MCF 10A (cell line): ENCODE measurements at places on chromosomes 3 and 15.

DNA sequence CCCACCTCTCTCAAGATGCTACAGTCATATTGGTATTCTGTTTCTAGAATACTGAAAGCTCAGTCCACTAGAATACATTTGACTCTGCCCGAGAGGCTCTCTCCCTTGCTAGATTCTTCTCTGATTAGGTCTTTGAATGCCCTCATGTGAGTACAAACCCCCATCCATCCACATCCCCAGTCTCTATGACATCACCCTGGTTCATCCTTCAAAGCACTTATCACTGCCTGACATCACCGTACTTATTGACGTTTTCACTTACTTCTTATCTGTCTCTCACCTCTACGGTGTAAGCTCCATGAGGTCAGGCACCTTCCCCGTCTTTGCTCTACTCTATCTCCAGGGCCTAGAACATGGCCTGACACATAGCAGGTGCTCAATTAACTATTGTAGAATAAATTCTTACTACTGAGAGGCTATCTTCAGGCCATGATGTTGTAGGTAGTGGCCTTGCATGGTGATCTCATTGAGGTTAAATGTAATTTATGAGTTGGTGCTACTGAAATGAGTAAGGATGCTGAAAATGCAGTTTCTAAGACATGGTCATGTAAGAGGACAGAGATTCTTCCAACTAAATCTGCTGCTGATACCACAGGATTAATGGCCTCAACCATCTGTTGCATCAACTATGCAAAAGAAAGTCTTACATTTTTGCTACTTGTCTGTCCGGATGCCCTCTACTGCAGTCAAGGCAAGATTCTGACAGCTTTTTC is 26.8 kb downstream of the EOGT start:
- DNase-seq: no peak

DNA sequence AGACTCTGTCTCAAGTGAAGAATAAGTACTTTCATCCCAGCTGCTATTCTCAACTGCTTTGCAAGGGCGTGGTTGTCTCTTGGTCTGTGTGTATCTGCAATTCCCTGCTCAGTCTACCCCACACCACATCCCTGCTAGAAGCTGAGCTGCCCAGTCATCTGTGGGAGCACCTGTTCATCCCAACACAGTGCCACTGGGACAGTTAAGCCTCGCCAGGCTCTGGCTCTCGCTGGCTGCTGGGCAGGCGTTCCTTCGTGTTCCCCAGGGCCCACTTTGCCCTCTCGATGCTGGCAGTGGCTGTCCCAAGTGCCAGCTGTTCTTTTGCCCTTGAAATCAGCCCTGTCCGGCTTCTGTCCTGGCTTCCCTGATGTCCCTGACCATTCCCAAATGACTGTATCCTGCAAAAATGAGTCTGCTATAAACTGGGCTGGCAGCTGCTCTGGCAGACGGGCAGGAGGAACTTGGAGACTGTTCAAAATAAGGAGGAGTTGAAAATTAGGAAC is 91.6 kb upstream of the KLHL25 start:
- DNase-seq: no peak

- DNase-seq: no peak
Measured at GRCh38 chr3:159898147-159898546, 90.5 kb upstream of the IL12A start.

DNA sequence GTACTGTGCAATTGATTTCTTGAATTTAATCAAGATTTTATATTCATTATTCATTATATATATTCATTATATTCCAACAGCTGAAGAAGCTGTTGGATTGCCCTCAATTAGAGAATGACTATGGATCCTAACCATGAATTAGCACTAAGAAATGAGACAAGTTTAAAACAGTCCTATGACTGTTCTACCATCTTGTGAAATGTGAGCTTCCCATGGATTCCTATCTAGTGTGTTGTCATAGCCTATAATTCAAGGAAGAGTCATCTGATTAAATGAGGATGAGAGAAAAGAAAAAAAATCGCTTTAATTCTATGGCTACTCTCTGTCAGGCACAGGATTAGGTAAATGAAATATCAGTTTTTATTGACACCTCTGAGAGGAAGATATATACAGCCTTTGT is 696.6 kb upstream of the NAALADL2 start:
- no peak for DNase-seq

DNA sequence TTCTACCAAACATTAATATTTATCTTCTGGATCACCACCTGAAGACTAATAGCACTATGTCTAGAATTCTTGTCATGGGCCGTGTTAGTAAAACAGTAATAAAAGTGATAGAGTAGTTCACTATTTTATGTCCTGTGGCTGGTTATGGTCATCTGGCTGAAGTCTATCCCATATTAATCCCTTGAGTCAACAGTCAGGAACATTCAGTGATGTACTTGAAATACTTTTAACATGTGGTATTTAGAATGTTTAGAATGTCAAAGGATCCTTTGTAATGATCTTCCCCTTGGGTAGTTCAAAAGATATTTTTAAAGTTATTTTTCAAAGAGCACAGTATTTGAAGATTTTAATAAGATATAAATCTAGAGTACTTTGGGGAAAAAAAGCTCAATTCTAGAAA is 117.0 kb downstream of the MBNL1 start:
- no peak for DNase-seq

GRCh38 chr3:156694536-156694935 is 20.1 kb downstream of the TIPARP start:
- no peak for DNase-seq

DNA sequence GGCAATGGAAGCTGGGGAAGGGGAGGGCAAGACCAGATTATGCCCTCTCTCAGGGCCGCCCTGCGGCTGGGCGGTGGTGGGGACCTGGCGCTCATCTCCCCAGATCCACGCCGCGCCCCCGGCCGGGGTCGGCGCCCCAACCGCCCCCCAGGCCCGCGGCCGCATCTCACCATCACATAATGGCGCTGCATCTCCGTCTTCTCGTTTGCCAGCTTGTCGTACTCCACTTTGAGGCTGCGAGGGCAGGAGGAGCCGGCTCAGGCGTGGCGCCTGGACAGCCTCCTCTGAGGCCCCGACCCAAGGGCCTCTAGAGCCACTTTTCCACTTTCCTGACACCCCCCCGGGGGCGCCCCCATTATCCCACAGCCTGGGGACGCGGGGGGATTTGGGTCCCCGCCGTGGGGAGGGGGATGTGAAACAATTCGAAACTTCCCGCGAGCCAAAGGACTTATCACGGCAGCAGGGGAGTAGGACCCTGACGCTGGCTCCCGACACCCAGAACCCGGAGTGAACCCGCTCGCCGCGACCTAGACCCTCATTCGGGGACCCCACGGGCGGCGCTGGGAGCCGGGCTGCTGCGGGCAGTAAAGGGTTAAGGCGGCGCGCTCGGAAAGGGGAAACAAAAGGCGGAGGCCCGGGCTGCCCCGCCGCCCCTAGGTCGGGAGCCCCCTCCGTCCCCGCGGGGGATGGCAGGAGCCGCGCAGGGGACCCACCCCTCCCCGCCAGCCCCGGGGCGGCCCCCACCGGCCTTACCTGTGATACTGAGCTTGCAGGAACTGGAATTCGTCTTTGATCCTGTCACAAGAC is 2.1 kb downstream of the TLE3 start:
- no peak for DNase-seq

- DNase-seq: no peak
Measured at GRCh38 chr3:98058244-98058960, 23.3 kb upstream of the GABRR3 start.

DNA sequence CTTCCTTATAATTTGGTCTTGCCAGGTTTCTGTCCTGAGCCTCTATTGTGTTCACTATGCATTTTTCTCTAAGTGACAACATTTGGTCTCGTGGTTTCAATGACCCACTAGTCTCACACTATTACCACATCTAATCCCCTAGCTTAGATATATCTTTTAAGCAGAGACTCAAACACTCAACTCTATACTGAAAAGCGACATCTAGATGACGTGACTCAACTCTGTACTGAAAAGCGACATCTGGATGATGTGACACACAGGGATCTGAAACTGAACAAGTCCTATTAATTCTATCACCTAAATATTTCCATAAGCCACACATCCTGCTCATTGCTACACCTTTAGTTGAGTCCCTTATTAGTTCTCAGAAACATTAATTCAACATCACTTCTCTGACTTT is 141.7 kb upstream of the MBNL1 start:
- DNase-seq: no peak

DNA sequence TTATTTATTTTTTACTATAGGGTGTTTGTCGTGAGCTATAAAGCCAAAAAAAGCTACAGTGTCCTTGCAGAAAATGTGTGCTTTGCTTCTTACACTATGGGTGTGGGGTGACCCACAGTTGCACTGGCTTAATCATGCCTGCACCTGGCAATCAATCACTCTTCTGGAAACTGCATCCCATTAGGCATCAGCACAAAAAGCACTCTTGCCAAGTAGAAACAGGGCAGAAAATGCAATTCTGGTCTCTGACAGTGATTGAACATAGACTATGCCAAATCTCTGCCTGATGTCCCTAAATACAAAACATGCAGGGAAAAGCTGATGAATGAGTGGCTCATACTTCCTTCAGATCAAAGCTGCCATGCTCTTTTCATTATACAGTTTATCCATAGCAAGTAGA is 30.4 kb upstream of the PLAAT1 start:
- no peak for DNase-seq

DNA sequence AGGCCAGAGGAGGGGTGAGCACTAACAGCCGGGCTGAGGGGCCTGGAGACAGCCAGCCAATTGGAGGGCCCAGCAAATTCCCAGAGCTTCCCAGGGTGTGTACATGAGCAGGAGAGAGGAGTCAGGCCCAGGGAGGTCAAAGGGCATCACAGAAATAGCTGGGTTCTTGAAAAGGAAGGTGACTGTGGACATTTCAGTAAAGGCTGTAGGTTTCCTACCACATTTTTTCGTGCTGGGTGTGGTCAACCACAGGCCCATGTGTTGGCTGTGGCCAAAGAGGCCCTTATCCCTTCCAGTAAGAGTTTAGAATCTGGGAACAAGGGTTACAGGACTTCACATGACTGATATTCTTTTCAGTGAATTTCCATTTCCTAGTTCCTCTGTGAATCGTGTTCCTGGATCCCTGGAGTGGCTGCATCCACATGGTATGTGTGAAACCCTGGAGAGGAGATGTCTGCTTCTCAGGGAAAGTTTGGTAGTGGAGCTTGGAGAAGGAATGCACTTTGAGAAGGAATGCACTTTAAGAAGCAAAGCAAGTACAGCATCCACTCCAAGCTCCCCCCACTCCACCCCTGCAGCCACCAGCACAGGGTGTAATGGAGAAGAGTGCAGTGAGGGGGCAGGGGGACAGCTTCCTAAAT is 73.2 kb upstream of the HEG1 start:
- DNase-seq: peak; percentile 75

- no peak for DNase-seq
Measured at GRCh38 chr3:53997476-53997875, 105.8 kb upstream of the SELENOK start.

GRCh38 chr3:19886404-19886803 is 47.6 kb downstream of the EFHB start:
- peak; percentile 39 for DNase-seq

DNA sequence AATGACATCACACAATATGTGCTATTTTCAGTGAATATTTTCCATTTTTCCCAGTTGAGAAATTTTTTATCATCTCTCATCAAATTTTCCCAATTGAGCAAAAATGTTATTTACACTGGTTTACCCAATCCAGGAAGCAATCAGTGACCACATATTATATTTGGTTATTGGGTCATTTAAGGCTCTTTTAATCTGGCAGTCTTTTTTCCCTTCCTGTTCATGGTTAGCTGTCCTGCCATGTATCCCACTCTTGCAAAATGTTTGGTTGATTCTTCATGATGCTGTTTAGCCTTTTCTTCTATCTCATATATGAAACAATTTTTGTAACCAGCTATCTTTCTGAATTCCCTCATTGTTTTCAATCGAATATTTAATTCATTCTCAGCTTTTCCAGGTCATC is 626.0 kb downstream of the RBMS3 start:
- no peak for DNase-seq

DNA sequence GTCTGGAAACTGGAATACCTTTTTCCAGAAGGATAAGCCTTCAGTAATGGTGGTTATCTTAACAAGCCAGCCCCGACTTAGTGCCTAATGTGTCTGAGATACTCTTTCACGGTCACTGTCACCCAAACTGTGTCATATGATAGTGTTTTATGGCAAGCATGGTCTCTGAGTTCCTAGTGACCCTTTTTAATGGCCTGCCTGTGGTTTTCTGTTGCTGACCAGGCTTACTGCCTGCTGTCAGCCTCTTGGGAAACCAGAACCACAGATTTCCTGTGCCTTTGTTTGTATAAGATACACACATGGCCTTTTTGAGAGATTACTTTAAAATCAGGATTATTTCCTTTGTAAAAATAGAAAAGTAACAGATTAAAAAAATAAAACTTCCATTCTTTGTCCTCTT is 22.4 kb downstream of the HPS3 start:
- DNase-seq: no peak

DNA sequence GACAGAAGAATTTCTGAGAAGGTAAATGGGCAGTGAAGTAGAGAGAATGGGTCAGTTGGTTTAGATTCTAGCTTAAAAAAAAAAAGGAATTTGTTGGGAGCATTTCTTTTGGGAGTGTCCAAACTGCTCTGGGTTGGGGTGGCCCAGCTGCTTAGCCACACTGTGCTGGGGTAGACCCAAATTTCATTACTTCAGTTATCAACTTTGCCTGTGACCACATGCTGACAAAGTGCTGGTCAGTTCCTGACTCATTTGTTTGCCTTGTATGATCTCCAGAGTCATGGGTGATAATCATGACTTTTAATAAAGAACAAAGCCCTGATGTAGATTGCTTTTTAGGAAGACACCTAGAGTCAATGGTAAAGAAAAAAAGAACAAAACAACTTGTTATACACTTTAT is 121.5 kb upstream of the FGF7 start:
- DNase-seq: no peak

GRCh38 chr3:135134684-135135075 is 339.6 kb downstream of the EPHB1 start:
- no peak for DNase-seq

DNA sequence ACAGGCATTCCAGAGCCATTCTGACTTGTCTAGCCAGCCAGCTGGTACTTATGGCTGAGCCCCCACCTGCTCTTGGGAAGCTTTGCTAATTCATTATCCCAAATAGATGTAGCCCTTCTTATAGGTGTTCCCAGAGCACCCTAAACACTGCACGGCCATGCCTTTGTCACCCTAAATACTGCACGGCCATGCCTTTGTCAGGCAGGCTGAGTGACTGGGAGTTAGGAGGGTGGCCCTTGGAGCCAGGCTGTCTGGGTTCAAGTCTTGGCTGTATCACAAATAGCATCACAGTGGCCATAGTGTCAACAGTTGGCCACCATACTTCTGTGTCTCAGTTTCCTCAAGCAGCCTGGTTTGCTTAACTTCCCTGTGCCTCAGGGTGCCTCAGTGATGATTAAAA is 292.3 kb downstream of the ADAMTS17 start:
- DNase-seq: no peak

GRCh38 chr15:94682171-94682570 is 450.8 kb downstream of the MCTP2 start:
- no peak for DNase-seq

DNA sequence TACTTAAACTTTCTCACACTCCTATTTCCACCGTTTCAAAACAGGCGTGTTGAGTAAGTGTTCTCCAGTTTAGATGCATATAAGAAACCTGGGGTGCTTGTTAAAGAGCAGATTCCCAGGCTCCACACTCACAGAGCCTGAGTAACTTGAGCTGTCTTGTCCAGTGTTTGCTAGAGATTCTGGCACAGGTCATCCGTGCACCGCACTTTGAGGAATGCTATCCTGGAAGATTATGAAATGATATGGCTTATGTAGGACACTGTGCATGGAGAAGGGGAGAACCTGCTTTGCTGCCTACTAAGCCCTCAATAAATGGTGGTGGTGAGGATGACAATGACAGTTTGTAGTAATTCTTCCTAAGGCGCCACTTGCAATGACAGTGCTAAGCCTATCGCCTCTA is 273.7 kb downstream of the PDZRN3 start:
- no peak for DNase-seq
